Heart left ventricle (tissue), 16 donors: ENCODE measurements at places on chromosomes 3 and 15. TPM values are rescaled to one million over a fixed set of nuclear protein-coding genes. Genes with fewer than 3 reads are reported as not detected.

GRCh38 chr3:197372047-197372661 is 73.7 kb upstream of the DLG1 start:
- no peak overlapping the region for H3K27ac ChIP-seq
- no peak overlapping the region for H3K4me3 ChIP-seq
- no peak for DNase-seq
- H3K4me1 ChIP-seq = no peaks in the 10 kb centered on the region
- H3K27me3 ChIP-seq = no peaks in the 10 kb centered on the region

- no peak overlapping the region for H3K27ac ChIP-seq
- H3K36me3 ChIP-seq = no peaks in the 10 kb centered on the region
- H3K27me3 ChIP-seq = peaks cover 86% of the 10 kb centered on the region
- no peak for DNase-seq
Observed at GRCh38 chr3:158104431-158104921, 1.7 kb downstream of the SHOX2 start.

Gene CAPN3
- total RNA-seq = 7.3 TPM

GRCh38 chr15:73258271-73259108 is 110.3 kb downstream of the HCN4 start:
- H3K27ac ChIP-seq = no peak overlapping the region
- H3K4me3 ChIP-seq = no peak overlapping the region
- H3K4me1 ChIP-seq = no peaks in the 10 kb centered on the region

Gene DVL3
- total RNA-seq = 64.8 TPM

DNA sequence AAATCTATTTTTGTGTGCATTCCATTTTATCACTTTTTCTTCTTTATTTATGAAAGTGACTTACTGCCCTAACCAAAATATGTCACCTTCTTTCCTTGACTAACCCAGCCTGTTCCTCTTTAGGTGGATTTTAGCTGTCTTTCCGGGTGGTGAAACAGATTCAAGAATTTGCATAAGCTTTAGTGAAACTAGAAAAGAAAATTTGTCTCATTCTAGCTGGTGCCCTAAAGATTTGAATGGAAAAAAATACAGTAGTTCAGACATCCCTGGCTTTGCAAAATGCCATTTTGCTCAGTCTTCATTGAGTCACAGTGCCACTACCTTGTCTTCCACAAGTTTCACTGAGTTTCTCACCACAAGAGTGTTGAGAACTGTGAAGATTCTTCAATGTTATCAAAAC is 28.2 kb upstream of the CCDC50 start:
- DNase-seq = no peak
- no peak overlapping the region for H3K27ac ChIP-seq
- no peaks in the 10 kb centered on the region for H3K4me1 ChIP-seq
- no peaks in the 10 kb centered on the region for H3K36me3 ChIP-seq
- no peaks in the 10 kb centered on the region for H3K27me3 ChIP-seq
